Posterior vena cava (tissue), 2 donors: ENCODE measurements at places on chromosomes 7 and 10. TPM values are rescaled to one million over a fixed set of nuclear protein-coding genes. Genes with fewer than 3 reads are reported as not detected.
A peak's percentile ranks its signal among the peaks of the same experiment; 100 is the strongest.

DNA sequence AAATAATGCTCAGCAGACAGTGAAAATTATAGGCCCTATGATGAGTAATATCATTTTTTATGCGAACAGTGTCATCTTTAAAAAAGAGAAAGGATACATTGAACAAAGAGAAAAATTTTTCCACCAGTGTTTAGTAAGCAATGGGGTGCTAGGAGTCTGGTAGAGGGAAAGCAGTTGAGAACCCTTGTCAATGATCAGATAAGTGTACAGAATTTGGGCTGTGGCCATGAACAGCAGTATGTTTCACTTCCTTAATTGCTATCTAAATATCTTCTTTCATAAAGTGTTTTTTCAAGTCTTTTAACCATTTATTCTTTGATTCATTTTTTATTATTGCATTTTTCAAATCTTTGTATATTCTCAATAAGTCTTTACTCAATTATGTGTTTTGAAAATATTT lies 750.7 kb upstream of the KCND2 start:
- no peak for DNase-seq

- no peak for DNase-seq
Observed at GRCh38 chr7:70660819-70661191, 471.1 kb upstream of the GALNT17 start.

- no peak for DNase-seq
Observed at GRCh38 chr10:18449611-18450026, 201.8 kb downstream of the NSUN6 start.

- no peak for DNase-seq
Observed at GRCh38 chr7:133344275-133344674, 91.4 kb downstream of the EXOC4 start.

DNA sequence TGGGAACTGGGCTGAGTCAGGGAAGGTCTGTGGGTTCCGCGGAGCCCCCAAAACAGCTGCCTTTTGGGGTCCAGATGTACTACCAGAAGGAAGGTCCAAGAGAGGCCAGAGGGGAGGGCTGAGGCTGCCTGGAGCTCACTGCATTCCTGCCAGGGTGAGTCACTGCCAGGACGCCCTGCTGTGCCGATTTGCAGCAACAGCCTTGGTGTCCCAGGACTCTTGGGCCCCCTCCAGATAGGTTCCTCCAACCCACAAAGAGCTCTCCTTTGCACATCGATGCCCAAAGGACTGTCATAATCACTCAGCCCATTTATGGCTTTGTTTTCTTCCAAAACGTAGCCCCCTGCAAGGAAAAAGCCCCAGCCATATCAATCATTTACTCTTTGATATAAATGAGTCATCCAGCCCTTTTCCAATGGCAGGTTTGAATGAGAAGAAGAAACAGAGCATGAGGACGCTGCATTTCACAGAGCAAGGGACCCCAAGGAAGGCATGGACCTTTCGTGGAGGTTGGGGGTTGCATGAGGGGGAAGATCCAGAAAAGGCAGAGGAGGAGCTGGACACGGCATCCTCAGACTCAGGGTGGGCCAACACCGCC lies 32.2 kb upstream of the COL13A1 start:
- peak; percentile 83 for DNase-seq

DNA sequence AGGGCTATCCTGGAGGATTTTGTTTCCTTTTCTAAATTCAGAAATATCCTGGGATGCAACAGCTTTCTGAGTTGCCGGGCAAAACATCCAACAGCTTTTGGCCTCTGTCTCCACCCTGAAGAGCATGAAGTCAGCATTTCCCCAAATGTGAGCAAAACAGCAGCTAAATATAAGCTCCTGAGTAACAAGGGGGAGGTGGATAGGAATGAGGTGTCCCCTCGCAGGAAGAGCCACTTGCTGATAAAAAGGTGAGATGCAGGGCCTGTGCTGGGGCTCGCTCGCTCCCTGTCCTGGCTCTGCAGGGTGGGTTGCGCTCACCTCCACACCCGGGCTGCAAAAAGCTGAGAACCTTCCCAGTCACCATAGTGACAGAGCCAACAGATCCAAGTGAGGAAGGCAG lies 264.3 kb downstream of the ZEB1 start:
- DNase-seq, result no peak

DNA sequence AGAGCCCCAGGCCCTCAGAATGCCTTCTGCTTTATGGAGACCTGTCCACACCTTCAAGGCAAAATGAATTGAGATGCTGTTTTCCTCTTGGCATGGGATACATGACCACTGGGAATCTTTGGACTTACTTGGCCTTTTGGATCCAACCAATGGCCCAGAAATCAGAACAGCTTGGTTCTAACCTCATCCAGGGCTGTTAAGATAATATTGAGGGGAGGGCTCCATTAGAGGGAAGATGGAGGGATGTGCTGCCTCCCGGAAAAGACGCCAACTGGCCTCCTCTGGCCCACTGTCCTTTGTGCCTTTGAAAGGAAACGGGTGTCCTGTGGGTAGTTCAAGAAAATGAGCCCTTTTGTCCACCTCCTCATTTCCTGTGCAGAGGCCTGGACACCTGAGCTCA lies 530.9 kb downstream of the KCNMA1 start:
- DNase-seq, result no peak

GRCh38 chr7:48033922-48034321 lies 1.4 kb upstream of the C7orf57 start:
- no peak for DNase-seq

DNA sequence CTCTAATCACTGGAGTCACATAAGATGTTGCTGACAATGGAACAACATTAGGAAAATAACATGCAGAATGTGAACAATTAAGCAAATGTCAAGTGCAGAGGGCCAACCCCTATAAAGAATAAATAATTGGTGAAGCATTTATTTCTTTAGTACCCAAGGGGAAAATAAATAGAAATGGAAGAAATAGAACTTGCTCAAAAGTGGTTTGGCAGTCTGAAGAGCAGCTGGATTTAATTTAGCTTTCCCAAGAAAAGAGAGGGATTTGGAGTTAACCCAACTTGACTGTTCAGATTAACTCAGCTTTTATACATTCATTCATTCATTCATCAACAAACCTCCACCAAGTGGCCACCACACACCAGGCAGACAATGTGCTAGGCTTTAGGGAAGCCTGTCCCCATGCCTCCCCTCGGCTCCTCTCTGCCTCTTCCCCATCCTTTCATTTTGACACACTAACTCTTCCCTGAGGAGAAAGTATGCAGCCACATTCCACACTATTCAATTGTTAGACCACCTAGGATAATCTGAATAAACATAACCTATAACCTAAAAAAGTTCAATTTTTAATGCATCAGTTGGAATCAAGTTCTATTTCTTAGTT lies 295.5 kb downstream of the AHR start:
- DNase-seq, result no peak

GRCh38 chr7:112997831-112998230 lies 88.8 kb downstream of the GPR85 start:
- DNase-seq, result no peak

GRCh38 chr10:124557167-124557566 lies 95.5 kb downstream of the LHPP start:
- DNase-seq, result no peak

GRCh38 chr7:50537417-50537816 lies 27.8 kb downstream of the DDC start:
- no peak for DNase-seq

GRCh38 chr10:101839002-101839401 lies 4.6 kb downstream of the KCNIP2 start:
- DNase-seq, result no peak

- DNase-seq, result peak; percentile 71
Observed at GRCh38 chr10:93071674-93072224, 1.9 kb upstream of the CYP26A1 start.

GRCh38 chr7:158033196-158033595 lies 554.4 kb downstream of the PTPRN2 start:
- peak; percentile 56 for DNase-seq

DNA sequence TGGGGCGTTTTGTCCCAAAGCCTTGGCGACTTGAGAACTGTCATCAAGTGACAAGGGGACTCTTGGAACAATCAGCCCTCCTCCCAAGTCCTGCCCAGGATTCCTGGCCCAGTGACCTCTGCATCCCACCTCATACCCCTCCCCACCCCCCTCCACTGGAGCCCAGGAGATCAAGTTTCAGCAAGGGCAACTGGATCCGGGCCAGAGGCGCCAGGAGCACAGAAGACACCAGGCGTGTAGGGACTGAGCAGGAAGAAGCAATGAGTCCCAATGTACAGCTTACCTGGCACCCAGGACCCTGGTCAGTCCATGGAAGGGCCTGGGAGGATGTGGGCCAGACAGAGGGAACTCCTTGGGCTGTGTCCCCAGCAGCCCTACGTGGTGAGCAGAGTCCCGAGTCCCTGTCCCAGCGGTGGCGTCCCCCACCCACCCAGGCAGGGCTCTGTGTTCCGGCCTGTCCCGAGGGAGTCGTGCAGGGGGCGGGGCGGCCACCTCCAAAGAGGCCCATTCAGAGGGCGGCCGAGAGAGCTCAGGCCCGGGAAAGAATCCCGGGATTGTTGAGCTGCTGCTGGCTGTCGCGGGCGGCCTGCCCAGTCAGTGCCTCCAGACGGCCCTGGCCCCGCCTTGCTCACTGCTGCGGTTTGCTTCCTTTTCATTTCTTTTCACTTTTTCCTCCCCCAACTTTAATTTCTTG lies 254.1 kb downstream of the TNS3 start:
- DNase-seq, result peak; percentile 94

DNA sequence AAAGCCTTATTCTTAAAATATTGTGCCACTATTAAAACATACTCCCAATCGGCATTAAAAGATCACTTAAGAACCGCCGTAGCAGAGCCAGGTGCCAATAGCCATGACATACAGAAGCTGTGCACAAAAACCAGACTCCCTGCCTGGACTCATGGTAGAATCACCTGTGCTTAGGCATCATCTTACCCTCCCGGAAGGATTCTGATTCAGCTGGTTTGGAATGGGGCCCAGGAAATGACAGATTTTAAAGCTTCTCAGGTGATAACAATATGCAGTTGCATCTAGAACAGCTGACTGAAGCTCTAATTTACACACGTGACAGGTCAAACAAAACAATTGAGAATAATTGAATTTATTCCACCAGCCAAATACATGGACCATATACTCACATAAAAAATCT lies 10.7 kb downstream of the A1CF start:
- DNase-seq, result no peak

GRCh38 chr7:155863721-155864151 lies 51.5 kb upstream of the SHH start:
- peak; percentile 57 for DNase-seq

- DNase-seq, result peak; percentile 91
Observed at GRCh38 chr10:63520500-63521415, at the start of gene REEP3. Gene REEP3, plus strand, starts transcription at chr10:63521401. Its CDS starts 145 bp downstream, at chr10:63521546.

DNA sequence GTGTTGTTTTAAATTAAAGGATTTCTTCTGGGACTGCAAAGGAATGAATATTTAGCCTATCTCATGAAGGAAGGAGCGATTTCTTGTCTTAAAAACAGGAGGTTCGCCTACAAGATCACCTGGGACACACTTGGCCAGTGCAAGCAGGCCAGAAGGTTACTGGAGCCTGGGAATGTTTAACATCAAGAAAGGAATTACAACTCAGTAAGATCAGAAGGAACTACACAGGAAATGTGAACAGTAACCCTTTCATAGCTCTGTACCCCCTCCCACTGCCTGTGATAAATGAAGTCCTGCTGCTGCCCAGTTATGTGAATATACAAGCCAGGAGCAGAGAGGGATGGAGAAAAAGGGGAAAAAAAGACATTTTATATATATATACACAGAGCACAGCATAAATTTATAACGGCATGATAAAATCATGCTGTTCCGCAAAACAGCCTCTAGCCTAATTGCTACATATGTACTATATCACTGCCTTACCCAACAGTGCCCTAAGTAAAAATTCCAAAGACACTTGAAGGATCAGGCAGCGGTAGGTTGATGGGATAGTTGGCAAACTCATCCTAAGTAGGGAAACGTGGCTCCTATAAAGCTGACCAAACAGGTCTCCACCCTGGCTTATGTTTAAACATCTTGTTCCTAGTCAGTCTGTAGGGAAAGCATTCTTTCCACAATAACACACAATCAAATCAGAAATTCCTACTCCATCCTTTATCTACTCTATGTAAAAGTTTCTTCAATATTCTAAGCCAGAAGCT lies 63.8 kb downstream of the ZNF438 start:
- no peak for DNase-seq

- peak; percentile 82 for DNase-seq
Observed at GRCh38 chr7:3092468-3092867, 48.8 kb upstream of the CARD11 start.

GRCh38 chr7:40899151-40899550 lies 764.3 kb downstream of the SUGCT start:
- DNase-seq, result no peak

DNA sequence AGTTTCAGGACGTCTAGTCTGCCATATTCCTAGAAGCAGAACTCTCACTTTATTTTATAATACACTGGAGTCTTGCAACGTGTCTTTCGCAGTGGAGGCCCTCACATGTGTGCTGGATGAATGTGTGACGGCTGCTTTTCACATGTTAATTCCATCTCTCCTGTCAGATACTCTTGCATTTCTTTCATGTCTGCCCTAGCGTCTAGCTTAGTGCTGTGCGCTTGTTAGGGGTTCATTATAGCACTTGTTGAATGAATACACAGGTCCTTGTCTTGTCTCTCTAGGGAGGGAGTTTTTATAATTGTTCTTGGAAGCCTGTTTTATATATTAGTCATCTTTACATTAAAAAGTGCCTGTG lies 94.4 kb downstream of the MAP3K8 start:
- no peak for DNase-seq

- DNase-seq, result peak; percentile 65
Observed at GRCh38 chr7:311796-312195, 21.8 kb downstream of the FOXL3 start.

DNA sequence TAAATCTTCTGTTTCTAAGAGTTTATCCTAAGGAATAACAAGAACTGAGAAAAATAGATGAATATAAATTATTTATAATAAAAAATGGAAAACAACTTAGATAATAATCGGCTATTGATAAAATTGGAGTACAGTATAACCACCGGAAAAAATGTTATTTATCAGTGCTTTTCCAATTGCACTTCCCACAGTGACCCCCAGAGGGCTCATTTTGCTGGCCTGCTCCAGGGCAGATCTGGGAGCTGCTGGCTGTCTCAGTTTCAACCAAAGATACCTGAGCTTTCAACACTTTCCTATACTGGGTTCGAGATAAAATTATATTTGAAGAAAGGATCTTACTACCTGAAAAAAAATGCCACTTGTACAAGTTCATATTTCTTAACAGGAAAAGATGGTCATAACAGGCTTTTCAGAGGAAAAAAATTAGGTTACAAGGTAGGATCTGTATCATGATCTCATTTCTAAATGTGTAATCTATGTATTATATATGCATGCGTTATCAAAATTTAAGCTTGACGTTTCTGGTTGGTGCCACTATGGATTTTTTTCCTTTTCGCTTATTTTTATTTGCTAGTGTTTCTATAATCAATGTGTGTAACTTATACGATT lies 165.7 kb downstream of the NPSR1 start:
- DNase-seq, result no peak

- no peak for DNase-seq
Observed at GRCh38 chr10:112005044-112005443, 178.5 kb downstream of the GPAM start.

- no peak for DNase-seq
Observed at GRCh38 chr10:112696592-112696991, 249.6 kb downstream of the VTI1A start.

Gene LEP
- total RNA-seq, result 5.2 TPM

Gene OR13A1
- total RNA-seq, result not detected

Gene CYP3A4
- total RNA-seq, result not detected

Gene STAG3
- 1.2 TPM for total RNA-seq

Gene GPR85
- 0.24 TPM for total RNA-seq

Gene ANXA11
- total RNA-seq, result 247 TPM

Gene GDF10
- total RNA-seq, result 1.5 TPM

Gene P4HA1
- 35.0 TPM for total RNA-seq
